ENCODE measurements at places on chromosomes 3 and 15.

DNA sequence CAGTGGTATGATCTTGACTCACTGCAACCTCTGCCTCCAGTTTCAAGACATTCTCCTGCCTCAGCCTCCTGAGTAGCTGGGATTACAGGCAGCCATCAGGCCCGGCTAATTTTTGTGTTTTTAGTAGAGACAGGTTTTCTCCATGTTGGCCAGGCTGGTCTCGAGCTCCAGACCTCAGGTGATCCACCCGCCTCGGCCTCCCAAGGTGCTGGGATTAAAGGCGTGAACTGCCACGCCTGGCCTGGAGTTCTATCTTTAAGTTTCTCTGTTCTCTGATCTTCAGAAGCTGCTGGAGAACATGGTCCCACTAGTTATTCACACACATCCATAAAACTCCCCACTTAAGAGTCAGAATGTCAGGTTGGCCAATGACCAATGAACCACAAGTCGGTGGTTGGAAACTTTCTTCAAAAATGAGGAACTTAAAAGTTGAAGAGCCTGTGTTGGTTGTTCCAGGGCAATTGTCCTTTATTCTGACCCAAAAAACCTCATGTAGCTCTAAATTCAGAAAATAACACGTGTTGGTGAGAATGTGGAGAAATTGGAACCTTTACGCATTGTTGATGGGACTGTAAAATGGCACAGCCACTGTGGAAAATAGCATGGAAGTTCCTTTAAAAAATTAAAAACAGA is 55.9 kb upstream of the PIK3CB start:
- no peak for DNase-seq

GRCh38 chr3:10738688-10739372 is 77.2 kb upstream of the SLC6A11 start:
- peak; percentile 59 for DNase-seq

- no peak for DNase-seq
Measured at GRCh38 chr15:25093455-25094029, 138.8 kb downstream of the SNRPN start.

GRCh38 chr15:96276438-96277210 is 53.9 kb upstream of the NR2F2 start:
- no peak for DNase-seq

- DNase-seq, result no peak
Measured at GRCh38 chr3:52724511-52724910, 18.6 kb downstream of the SPCS1 start.

DNA sequence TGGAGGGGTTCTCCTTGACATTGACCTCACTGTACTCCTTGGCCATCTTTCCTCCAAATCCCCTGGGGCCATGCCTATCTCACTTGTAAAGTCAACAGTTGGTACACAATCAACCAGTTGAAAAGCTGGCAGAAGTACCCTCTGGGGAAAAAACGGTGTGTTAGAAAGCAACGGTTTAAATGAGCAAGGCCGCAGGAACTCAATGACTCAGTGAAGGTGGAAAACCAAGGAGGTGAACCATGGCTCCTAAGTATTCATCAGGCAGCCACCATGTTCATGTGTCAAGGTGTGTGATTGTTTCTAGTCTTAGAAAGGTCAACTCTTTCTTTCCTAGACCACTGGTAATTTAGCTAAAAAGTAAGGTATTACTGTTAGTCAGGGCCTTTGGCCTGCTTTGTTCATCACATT is 130.9 kb upstream of the SATB1 start:
- DNase-seq, result no peak

DNA sequence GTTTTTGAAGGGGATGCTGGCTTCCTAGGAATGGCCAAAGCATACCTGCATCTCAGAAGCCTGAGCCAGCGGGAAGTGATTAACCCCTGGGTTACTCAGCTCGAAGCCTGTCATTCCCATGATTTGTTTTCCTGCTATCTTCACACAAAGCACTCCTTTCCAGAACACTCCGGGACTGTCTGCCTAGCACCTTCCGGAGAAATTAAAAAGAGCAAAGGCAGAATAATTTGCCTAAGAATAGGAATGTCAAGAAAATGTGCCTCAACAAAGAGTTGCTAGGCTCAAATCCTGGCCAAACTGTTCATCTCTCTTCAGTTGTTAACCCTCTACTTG is 34.1 kb downstream of the TPM1 start:
- DNase-seq, result no peak

DNA sequence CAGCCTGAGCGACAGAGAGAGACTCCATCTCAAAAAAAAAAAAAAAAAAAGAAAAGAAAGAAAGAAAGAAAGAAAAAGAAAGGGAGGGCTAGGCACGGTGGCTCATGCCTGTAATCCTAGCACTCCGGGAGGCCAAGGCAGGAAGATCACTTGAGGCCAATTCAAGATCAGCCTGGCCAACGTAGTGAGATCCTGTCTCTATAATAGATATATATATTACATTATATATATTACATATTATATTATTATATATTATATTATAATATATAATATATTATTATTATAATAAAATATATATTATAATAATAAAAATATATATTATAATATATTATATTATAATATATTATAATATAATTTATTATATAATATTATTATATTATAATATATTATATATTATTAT is 48.9 kb downstream of the PTPN9 start:
- DNase-seq, result no peak

- DNase-seq, result no peak
Measured at GRCh38 chr3:132785292-132785691, 63.1 kb upstream of the NPHP3 start.

- no peak for DNase-seq
Measured at GRCh38 chr3:87811953-87812352, 246.9 kb downstream of the CGGBP1 start.

GRCh38 chr3:78455166-78455565 is 1312.6 kb downstream of the ROBO1 start:
- DNase-seq, result no peak

- DNase-seq, result no peak
Measured at GRCh38 chr15:64859226-64859625, 17.5 kb downstream of the PLEKHO2 start.

DNA sequence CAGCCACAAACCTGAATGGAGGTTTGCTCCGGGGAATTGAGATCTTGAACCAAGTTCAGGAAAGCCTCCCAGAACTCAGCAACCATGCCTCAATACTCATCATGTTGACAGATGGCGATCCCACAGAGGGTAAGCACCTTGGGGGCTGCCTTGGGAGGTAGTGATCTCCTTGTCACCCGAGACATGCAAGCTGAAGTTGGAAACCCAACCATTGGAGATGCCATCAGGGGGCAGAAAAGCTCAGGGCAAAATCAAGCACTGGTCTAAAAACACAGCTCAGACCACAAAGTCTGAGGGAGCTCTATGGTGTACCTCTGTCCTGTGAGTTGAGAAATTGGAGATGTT is 5.8 kb downstream of the ITIH1 start:
- DNase-seq, result no peak

- DNase-seq, result no peak
Measured at GRCh38 chr3:143078883-143079282, 40.7 kb upstream of the CHST2 start.

- no peak for DNase-seq
Measured at GRCh38 chr15:49212897-49213296, 42.9 kb downstream of the GALK2 start.

DNA sequence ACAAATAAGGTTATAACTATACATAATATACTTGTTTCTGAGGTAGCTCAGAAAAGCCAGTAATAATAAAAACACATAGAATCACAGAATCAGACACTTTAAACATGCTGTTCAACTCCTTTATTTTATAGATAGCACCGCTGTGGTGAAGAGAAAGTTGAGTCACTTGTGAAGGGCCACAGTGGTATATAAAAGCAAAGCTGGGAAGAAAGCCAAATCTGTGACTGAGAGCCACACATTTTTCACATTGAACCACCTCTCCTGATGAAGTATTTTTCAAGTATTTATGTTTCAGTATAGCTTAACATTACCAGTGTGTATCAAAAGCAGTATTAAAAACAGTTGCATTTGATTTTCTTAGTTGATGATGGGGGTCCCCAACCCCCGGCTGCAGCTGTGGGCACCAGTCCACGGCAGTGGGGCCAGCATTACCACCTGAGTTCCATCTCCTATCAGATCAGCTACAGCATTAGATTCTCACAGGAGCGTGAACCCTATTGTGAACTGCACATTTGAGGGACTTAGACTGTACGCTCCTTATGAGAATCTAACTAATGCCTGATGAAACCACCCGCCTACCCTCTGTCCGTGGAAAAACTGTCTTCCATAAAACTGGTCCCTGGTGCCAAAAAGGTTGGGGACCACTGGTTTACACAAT is 46.2 kb downstream of the TBL1XR1 start:
- DNase-seq, result no peak

- DNase-seq, result no peak
Measured at GRCh38 chr3:153746211-153746610, 375.0 kb upstream of the ARHGEF26 start.

GRCh38 chr15:68499620-68500312 is 67.8 kb upstream of the ITGA11 start:
- no peak for DNase-seq

DNA sequence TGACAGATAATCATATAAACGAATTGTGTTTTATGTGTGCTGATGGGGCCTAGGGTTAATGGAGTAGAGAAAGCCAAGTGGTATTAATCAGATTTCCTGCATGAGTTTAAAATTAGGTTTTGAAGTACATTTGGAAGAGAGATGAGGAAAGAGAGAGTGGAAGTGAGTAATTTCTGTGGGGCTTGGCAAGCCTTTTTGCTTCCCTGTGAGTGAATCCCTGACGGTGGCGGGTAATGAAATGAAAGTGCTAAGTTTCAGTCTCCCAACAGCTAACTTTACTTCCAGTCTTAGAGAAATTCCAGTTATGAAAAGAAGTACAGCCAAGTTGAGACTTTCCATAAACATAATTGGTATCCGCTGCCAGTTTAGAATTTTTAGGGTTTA is 139.4 kb downstream of the BBX start:
- DNase-seq, result no peak

DNA sequence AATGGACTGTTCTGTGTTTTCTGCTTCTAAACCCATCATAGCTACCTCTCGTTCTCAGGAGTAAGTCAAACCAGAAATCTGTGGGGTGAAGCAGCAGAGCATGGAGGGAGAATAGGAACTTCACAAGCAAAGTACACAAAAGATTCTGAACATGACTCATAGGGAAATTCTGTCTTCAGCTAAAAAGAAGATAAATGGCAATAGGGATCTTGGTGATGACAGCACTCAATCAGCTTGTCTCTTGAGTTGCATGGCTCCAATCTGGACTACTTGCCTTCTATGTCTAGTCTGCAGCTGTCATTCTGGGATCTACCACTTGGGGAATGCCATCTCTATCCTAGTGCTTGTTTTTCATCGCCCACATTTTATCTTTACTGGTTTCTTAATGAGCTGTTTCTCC is 13.5 kb upstream of the GRAMD1C start:
- DNase-seq, result no peak

DNA sequence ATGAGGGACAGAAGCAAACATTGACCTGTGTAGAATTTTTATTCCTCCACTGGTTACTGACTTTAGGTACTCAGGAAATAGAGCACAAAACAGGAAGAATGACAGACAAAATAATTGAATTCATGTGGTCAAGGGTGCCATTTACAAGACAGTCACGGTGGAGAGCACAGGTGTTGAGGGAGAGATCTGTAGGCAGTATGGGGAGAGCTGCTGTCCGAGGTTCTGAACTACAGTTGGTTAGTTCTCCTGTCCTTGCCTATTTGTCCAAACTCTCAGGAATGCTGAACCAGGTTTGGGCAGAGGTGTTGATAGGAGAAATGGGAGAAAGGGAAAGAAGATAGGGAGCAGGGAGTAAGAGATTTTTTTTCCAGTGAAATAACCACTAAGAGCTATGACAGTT is 178.5 kb upstream of the ZBTB20 start:
- no peak for DNase-seq

- DNase-seq, result no peak
Measured at GRCh38 chr15:29476503-29477080, 207.0 kb upstream of the NSMCE3 start.

- no peak for DNase-seq
Measured at GRCh38 chr15:31277335-31278060, 49.1 kb upstream of the KLF13 start.

GRCh38 chr3:17910922-17911321 is 168.5 kb upstream of the TBC1D5 start:
- DNase-seq, result no peak

DNA sequence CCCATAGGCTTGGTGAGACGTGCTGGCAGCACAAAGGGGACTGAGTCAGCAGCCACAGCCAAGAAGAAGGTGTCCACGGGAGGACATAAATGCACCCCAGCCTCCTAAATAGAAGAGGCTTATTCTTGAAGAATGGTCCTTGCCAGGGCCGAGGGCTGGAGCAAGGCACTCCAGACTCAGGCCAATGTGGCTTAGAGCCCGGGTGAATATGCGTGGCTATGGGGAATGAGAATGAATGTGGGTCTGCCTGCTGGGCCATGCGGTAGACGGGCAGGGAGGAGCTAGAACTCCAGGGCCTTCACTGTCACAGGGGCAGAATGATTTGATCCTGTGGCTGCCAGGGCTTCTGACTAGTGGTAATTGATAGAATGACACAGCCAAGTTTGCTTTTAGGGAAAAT is 34.0 kb downstream of the DHX30 start:
- no peak for DNase-seq

DNA sequence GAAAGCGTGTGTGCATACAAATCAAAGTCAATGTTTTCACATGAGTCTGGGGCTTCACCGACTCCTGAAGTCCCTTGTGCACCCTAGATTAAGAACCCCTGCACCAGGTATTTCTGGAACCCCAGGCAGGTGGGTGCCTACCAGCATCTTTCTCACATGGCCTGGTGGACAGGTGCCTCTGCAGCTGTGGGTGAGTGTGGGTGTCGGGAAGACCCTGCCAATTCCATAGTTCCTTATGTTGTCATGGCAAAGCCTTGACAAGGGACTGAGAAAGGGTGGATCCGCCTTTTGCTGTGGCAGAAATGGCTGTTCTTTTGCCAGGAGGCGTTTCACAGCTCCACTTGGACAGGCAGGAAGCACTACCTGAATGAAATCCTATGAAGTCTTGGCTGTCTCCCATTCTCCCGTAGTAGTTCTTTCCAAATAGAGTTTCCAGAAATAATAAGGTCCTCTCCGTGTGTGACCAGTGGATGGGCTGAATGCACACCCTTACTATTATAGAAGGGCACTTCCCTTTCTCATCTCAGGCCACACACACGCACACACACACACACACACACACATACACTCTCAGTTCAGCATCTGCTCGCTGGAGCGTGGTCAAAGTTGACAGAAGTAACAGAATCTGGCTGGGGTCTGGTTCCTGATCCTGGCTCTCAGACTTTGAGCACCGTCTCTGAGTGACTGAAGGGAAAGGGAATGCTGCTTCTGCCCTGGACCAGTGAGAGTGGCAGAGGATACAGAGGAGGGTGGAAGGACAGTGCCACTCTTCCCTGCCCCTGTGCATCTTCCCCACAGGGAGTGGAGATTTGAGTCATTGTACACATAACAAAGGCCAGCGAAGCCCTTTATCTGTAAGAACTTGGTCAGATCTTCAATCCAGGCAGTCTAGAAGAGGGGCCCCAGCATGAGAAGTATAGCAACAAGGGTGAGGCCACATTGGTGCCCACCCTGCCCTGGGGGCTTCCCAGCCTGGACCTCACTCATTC is 38.7 kb downstream of the PDIA5 start:
- no peak for DNase-seq

DNA sequence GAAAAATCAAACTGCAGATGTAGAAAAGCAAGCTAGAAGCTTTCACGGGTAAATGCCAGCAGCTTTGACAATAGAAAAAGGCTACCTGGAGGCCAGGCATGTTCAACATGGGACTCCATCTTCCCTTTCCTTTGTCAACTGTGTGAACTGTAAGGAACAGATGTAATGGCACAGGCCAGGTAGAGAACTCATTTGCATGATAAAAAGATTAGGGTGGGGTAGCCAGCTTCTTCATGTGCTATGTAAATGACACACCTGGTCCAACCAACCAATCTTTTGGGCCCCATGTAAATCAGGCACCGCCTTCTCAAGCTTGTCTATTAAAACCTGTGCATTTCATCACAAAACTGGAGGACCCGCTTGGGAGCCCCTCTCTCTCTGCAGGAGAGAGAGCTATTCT is 686.5 kb upstream of the GOLIM4 start:
- DNase-seq, result no peak
